ENCODE measurements at places on chromosomes 11 and 22.

DNA sequence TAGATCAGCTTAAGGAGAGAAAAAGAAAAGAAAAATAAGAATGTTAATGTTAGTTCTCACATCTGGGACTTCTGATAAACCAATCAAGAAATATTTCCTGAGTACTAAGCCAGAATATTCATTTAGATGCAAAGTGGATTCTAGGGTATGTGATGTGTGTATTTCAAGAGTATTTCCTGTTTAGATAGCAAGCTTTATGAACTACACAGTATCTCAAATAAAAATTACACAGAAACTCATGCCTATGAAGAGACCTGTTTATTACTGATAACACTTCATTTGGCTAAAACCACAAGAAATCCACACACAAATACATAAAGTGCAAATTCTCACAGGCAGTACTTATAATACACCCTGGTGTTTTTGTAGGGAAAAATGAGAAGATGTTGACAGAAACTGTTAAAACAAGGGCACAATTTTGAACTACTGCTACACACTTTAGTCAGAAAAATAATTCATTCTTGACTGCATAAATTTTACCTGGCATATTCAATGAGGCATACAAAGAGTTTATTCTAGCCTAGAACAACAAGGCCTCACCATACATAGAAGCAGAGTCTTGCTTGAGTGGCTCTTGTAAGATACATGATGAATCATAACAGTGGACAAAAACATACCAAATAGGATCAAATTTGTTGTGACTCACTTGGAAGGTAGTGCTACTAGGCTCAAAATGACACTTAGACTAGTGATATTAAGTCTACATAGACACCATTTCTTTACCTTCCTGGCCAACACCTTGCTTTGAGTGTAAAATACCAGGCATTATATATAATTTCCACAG is 18.8 kb upstream of the P4HA3 start:
- DNase-seq = no peak

DNA sequence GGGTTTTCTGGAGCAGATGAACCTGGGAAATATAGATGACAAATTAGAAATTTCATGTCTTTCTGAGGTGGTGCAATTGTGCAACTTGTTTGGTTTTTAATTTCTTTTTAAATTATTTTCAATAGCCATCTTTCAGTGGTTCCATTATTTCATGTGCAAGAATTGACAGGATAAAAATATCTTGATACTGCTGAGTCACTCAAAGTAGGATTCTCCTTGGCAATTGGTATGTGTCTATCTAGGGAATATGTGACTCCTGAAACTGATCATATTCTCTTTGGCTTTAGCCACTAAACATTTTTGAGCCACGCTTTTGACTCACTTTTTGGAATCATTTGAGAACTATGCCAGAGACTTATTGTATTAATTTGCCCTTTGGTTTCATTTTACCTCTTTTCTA is 331.5 kb downstream of the KCNA4 start:
- no peak for DNase-seq

DNA sequence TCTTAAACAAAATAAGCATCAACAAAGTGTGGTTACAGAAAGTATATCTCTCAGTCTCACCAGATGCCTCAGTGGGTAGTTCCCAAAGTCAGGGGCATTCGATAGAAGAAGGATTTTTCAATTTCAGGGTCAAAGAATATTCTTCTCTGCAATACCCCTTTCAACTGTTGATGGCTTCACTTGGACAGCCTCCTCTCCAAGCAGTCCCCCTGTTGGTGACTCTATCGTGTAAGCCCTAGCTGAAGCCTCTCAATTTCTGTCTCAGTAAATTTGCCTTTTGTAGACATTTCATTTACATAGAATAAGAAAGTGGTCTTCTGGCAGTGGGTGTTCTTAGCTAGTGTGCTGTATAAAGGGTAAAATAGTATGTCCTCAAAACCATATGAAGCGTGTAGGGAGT is 11.3 kb upstream of the CCDC83 start:
- DNase-seq = no peak

DNA sequence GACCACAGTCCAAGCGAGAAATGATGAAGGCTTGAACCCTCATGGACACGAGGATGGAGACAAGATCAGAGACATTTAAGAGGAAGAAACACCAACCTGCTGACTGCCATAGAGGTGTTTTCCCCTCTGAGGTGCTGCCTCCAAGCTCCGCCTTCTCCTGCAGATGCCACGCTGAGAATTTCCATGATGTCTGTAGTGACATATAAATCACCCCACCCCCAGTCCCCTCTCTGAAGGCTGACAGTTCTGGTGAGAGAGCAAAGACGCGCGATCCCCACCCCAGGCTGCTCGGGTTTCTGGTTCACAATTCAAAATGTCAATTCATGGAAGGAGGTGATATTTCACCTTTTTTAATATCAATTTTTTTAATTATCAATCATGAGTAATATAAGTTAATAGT is 28.2 kb downstream of the LRRC32 start:
- DNase-seq = no peak

GRCh38 chr22:26606611-26607010 is 11.2 kb downstream of the CRYBB1 start:
- no peak for DNase-seq

- DNase-seq = peak; percentile 47
Observed at GRCh38 chr11:112588252-112588694, 327.6 kb upstream of the PLET1 start.

GRCh38 chr22:29301716-29302401 is 4.6 kb upstream of the GAS2L1 start:
- DNase-seq = no peak

DNA sequence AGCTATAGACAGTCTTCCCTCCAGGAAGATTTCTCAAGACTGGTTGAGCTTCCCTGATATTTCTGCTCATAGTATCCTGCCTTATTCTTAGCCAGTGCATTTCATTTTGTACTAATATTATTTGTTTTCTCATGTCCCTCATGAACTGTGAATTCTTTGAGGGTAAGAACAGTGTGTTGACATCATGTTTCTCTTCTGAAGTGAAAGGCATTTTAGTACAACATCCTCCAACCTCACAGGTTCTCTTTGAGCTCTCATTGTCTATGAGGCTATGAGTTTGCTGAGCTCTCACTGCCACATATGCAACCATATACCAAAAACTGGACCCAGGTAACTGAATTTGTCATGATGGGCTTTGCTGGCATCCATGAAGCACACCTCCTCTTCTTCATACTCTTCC is at the start of gene OR6Q1:
Gene OR6Q1 (plus strand): TSS at position 301 of the 400 bp plus-strand sequence. CDS start 0 bp downstream, at position 301.
- no peak for DNase-seq

DNA sequence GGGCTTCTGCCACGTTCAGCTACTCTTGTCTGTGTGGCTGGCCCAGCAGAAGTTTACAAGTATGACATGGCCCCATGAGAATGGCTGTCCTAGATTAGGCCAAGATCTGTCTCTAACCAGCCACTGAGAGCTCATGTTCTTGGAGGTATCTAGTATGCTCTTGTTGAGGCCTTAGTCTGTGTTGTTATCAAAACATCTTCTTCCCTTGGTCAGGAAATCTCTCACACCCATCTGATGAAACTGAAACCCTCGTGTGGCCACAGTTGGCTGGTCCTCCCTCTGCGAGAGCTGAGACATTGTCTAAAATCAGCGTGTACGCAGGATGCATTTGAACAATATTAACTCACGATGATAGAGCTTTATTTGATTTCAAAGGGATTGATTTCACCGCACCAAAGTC is 109.0 kb upstream of the NNMT start:
- no peak for DNase-seq

- no peak for DNase-seq
Observed at GRCh38 chr11:132046288-132046865, 676.0 kb downstream of the NTM start.

GRCh38 chr22:45948081-45948648 is 28.8 kb downstream of the WNT7B start:
- DNase-seq = no peak

GRCh38 chr11:91686700-91687099 is 537.9 kb upstream of the FAT3 start:
- no peak for DNase-seq

DNA sequence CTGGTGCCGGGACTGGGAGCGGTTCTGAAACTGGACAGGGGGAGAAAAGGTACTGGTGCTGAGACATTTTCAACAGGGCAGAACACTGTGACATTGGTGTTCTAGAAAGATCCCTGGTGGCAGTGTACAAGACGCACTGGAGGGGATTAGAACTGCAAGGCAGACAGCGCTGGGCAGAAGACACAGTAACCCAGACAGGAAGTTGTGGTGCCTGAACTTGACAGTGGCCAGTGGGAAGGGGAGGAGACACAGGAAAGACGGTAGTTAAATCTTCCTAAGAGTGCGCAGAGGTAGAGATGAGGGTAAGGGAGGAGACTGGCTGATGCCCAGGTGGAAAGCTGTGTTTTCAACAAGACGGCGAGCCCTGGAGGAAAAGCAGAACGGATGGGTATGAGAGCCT is 24.5 kb downstream of the FAM227A start:
- DNase-seq = no peak

- DNase-seq = no peak
Observed at GRCh38 chr11:126476977-126477376, 121.5 kb downstream of the ST3GAL4 start.

DNA sequence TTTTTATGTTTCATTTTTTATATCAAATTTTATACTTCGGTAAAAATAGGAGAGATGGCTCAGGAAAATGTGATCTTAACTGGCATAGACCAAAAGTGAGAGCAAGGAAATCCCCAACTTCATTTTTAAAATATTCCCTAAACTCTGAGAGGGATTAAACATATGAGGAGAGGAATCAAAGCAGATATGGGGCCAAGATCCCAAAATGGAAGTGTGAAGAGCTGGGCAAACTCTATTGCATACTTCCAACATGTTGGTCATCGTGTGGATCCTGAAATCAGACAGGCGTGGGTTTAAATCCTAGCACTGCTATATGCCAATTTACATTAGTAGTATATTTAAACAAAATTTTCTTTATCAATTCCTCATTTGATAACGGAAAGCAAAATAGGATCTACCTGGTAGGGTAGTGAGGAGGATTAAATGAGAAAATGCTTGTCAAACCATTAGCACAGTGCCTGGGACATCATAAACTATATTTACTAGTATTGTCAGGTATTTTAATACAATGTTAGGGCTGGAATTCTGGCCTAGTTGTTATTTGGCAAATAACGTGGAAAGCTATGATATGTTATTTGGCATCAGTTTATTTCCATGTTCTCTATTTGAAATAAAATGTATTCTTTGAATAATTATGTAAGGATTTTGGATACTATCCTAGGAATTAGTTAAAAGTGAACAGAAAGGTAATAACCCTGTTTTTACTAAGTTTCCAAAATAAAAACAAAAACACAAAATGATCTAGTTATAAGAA is 392.8 kb upstream of the CCDC90B start:
- DNase-seq = no peak

DNA sequence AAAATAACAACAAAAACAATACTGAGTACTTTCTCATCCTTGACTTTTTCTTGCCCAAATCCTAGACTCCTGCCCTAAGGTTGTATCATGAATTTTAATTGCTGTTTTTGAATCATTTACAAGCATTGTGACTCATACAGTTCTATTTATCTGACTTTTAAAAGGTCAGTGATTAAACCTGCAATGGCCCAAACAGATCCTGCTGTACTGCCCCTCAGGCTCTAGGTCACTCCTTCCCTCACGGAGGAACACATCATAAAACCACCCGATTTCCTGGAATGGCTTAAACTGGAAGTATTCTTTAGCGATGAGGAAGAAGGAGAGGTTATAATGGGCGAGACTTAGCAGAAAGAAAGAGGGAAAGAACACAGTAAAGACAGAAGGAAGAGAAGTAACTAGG is 12.3 kb downstream of the ARFGAP3 start:
- no peak for DNase-seq

- DNase-seq = no peak
Observed at GRCh38 chr11:82458761-82459160, 274.9 kb downstream of the FAM181B start.
